ENCODE measurements at places on chromosomes 7 and 10. TPM values are rescaled to one million over a fixed set of nuclear protein-coding genes. Genes with fewer than 3 reads are reported as not detected.

ELN gene
- 395 TPM for total RNA-seq

RFC2 gene
- total RNA-seq: 37.7 TPM

TACC2 gene
- 69.1 TPM for total RNA-seq

TSPAN15 gene
- total RNA-seq: 31.9 TPM

SORCS1 gene
- total RNA-seq: not detected

INSYN2A gene
- total RNA-seq: not detected

LRRD1 gene
- not detected for total RNA-seq

TRIL gene
- 13.5 TPM for total RNA-seq

TUBAL3 gene
- not detected for total RNA-seq

LMOD2 gene
- not detected for total RNA-seq

TFPI2 gene
- total RNA-seq: not detected

- no peak for DNase-seq
These were observed 784.0 kb downstream of the SUGCT start for GRCh38 chr7:40918701-40919271.

- peak; percentile 63 for DNase-seq
These were observed 170.2 kb upstream of the KLF14 start for GRCh38 chr7:130904031-130904757.

DNA sequence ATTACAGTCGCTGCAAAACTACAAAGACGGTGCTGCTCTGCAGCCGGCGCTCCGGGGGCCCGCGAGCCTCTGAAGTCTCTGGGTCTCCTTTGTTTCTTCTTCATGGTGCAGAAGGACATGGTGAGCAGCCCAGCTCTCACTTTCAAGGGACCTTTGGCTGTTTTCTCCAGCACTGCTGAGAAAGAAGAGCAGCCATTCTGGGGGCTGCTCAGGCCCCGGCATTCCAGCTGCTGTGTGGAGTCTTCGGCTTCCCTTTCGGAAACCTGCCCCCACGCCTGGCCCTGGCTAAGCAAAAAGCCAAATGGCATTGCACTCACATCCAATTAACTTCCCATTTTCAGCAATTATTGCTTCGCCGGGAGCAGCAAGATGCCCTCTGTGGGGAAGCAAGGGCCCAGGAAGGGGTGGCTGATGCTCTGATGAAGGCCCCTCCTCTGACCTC is 555.7 kb downstream of the PTPRN2 start:
- no peak for DNase-seq

GRCh38 chr7:98840722-98841121 is 29.1 kb downstream of the TMEM130 start:
- no peak for DNase-seq

DNA sequence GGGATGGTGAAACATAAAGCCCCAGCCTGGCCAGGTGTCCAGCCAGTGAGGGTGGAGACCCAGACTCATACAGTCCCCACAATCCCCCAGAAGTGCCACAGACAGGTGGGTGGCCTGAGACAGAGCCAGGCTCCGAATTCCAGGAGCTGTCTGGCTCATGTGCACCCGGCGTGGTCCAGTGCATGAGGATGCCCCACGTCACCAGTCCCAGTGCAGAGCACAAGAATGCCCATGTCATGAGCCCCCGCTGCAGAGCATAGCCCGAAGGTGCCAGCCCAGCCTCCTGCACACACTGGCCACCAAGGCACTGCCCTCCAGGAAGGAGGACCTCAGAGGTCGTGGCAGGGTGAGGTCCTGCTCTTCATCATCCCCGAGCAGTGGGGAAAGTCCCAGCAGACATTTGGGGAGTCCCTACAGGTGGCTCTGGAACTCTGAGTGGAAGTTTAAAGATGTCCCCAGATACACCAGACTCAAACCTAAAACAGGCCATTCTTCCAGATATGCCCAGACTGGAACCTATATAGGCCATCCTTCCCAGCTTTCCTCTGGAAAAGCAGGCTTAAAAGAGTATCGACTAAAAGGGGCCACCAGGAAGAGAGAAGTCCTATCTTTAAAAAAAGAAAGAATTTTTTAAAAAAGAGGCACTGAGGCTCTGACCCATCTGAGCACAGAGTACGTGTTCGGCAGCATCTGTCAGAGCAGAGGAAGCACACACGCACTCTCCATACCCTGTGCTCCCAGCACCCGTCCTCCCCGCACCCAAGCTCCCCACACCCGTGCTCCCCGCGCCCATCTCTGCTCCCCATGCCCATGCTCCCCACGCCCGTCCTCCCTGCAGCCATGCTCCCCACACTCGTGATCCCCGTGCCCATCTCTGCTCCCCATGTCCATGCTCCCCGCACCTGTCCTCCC is 11.5 kb downstream of the DIP2C start:
- no peak for DNase-seq

DNA sequence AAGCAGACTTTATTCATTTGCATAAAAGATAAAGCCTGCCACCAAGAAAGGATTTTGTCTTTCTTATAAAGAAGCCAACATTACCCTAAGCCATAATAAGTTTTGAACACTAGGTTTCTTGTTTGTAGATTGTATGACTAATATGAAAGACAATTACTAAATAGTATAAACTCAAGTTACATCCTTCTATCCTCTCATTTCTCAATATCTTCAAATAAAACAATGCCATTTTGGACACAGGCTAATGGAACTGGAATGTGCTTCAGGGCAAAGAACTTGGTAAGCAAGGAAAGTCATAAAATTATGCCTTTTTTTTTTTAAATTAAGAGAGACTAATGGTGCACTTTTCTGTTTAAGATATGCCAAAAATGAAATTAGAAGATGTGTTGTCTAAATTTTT is 137.7 kb downstream of the DKK1 start:
- DNase-seq: no peak

DNA sequence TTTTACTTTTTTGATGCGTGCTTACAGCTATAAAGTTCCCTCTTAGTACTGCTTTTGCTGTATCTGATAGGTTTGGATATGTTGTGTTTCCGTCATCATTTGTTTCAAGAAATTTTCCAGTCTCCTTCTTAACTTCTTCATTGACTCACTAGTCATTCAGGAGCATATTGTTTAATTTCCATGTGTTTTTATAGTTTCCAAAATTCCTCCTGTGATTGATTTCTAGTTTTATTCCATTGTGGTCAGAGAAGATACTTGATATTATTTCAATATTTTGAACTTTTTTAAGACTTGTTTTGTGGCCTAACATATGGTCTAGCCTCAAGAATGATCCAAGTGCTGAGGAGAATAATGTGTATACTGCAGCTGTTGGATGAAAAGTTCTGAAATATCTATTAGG is 75.5 kb upstream of the CREB5 start:
- no peak for DNase-seq

DNA sequence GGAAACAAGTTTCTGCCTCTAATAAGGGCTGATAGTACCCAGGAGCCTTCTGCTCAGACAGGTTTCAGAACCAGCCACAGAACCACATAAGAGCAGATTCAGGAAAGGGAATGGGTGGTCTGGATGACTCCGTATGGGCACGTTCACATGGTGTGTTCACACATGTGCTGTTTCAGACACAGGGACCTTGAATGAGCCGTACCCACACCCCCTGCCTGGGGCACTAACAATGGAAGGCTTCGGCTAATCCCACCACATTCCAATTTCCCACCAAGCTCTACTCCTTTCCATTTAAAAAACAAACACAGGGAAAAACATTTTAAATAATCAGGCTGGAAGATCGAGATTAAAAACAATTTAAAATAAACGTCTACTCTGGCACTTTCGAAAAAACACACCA is 217.3 kb downstream of the GRID1 start:
- DNase-seq: no peak

DNA sequence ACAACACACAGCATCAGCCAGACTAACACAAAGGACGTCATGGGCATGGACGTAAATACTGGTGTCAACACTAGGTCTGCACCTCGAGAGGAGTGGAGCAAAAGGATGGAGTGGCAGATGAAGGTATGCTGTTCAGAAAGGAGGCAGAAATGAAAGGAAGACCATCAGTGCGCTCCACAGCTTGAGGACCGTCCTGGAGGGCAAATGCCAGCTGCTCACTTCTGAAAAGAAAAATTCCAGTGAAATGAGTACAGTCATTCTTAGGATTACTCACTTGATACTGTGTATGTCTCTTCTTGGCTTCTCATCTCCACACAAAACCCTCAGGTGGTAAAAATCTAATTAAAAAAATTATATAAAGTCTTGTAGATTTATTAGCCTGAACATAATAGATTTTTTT is 44.8 kb downstream of the EGFR start:
- no peak for DNase-seq

DNA sequence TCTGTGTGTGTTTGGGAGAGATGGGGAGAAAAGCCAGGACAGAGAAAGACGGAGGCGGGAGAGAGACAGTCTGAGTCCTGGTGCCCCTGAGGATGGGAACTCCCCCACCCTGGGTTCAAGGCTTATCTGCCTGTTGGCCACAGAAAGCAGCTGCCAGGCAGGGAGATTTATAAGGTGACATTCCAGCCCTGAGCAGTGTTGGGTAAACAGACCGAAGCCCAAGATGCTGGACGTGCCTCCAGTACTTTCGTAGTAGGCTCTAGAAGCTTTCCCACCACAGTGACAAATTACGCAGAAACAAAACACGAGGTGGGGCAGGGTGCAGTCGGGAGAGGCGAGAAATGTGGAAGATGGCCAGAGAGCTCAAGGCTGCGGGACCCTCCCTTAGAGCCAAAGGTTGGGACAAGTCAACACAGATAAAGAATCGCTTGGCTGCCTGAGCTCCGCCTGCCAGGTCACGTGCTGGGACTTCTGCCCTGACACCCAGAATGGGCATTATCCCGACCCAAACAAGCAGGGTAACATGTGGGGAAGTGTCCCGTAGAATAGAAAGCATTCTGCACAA is 41.1 kb downstream of the CCDC3 start:
- DNase-seq: peak; percentile 73

DNA sequence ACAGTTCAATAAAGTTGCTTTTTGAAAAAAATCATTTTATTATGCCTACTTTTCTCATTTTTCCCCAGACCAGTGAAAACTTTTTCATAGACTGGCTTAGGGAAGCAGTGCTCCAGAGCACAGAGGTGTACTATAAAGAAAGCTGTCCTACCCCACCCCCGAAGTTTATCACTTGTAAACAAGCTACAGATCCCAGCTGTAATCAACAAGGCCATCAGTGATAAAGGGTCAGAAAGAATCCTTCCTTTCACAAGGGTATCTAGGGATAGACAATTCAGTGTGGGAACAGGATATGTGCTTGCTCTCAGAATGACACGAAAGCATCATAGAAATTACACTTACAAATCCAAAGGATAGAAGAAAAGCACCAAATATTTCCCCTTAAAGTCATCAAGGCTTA is 4.5 kb downstream of the PRDX3 start:
- DNase-seq: no peak

DNA sequence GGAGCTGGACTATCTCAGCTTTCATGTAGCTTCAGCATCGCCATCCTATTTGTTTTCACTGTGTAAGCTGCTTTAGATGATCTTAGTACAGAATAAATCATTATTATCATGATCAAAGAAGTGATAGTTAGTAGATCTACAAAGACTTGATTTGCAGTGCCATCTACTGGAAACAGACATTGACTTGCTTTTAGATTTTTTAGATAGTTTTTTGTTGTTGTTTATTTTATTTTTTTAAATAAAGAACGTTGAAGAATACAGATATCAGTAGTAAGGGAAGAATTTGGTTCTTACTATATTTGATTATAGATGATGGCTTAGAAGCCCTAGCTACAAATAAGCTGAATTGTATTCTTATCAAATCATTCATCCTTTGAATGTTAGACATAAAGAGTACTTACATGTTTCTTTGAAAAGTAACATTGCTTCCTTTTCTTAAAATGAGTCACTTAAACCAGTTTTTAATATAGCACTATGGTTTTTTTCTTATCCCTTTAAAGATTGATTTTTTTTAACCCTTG is 6.3 kb upstream of the SFMBT2 start:
- no peak for DNase-seq

DNA sequence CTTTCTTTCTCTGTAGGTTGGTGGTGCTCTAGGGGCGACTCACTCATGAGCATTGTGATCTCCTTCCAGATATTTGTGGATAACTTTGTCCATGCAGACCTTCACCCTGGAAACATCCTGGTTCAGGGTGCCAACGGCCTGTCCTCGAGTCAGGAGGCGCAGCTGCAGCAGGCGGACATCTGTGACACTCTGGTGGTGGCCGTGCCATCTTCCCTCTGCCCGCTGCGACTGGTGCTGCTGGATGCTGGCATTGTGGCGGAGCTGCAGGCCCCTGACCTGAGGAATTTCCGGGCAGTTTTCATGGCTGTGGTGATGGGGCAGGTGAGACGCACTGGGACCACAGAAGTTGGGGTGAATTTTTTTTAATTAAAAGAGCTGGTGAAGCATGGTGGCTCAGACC is 9.6 kb upstream of the NDUFB2 start:
- peak; percentile 55 for DNase-seq

DNA sequence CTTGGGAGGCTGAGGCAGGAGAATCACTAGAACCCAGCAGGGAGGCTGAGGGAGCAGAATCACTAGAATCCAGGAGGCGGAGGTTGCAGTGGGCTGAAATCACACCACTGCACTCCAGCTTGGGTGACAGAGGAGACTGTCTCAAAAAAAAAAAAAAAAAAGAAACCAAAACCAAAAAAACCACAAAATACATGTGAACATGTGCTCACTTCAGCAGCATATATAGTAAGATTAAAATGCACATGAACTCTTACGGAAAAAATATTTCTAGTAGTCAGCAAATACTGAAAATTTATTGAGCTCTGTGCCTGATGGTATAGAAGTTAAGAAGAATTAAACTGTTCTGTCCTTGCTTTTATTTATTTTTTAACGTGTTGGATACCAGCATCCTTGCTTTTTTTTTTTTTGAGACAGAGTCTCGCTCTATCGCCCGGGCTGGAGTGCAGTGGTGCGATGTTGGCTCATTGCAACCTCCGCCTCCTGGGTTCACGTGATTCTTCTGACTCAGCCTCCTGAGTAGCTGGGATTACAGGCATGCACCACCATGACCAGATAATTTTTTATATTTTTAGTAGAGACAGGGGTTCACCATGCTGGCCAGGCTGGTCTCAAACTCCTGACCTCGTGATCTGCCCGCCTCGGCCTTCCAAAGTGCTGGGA is 9.6 kb upstream of the ZNF487 start:
- no peak for DNase-seq

DNA sequence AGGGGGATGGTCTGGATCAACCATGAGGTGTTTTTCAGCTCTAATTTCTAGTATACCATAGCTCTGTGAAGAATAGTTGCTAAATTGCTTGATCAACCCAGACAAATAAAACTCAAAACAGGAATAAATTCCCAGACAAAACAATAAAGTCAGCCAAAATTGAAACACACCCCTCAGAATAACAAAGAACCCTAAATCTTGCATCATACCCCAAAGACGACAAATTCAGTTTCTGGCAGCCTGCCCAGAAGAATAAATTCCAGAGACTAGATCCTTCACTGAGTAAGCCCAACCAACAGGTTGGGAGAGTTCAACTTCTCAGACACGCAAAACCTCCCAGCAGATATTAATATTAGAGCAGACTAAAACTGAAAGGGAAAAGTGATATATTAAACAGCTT is 11.2 kb upstream of the SEM1 start:
- no peak for DNase-seq
